Neural progenitor cell (in vitro differentiated cells): ENCODE measurements at places on chromosomes 4 and X. TPM values are rescaled to one million over a fixed set of nuclear protein-coding genes. Genes with fewer than 3 reads are reported as not detected.

The PRR32 gene
- total RNA-seq, result not detected in 2 replicates

The CFAP299 gene
- total RNA-seq, result not detected in 2 replicates

The ANAPC10 gene
- total RNA-seq, result 34.9 and 48.4 TPM in 2 replicates

The RAI2 gene
- total RNA-seq, result 0.59 TPM in 1 of 2 replicates, not detected in the other

DNA sequence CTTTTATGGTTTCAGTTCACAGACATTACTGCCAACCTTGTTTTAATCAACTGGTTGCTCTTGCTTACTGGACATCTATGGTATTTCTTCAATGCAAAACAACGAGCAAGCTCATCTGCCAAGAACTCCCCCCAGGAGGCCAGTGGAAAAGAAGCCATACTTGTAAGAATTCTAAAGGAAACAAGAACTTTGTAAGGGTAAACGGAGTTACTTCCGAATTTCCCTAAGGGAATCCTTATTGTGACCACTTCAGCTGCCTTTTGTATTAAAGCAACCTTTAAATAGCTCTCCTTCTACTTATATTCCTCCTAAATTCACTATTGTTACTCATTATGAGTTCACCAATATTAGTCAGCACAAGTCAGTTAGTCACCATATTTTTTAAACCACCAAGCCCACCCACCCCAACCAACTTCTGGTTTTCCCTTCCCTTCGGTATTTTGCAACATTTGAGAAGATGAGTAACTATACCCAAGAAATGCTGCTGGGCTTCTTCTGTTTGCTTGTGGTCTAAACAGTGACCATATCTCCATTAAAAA, 602.8 kb upstream of the DIPK2B start:
- H3K27ac ChIP-seq, result no peak overlapping the region
- H3K4me3 ChIP-seq, result no peak overlapping the region
- peaks cover 4% of the 10 kb centered on the region for H3K4me1 ChIP-seq
- DNase-seq, result no peak
- no peaks in the 10 kb centered on the region for H3K27me3 ChIP-seq

GRCh38 chrX:2371026-2371711, 129.6 kb downstream of the DHRSX start:
- H3K4me1 ChIP-seq, result no peaks in the 10 kb centered on the region
- H3K27me3 ChIP-seq, result no peaks in the 10 kb centered on the region
- no peak overlapping the region for H3K27ac ChIP-seq
- H3K4me3 ChIP-seq, result no peak overlapping the region
